Retina (tissue), 1 donor: ENCODE measurements at places on chromosomes 16 and 17.

DNA sequence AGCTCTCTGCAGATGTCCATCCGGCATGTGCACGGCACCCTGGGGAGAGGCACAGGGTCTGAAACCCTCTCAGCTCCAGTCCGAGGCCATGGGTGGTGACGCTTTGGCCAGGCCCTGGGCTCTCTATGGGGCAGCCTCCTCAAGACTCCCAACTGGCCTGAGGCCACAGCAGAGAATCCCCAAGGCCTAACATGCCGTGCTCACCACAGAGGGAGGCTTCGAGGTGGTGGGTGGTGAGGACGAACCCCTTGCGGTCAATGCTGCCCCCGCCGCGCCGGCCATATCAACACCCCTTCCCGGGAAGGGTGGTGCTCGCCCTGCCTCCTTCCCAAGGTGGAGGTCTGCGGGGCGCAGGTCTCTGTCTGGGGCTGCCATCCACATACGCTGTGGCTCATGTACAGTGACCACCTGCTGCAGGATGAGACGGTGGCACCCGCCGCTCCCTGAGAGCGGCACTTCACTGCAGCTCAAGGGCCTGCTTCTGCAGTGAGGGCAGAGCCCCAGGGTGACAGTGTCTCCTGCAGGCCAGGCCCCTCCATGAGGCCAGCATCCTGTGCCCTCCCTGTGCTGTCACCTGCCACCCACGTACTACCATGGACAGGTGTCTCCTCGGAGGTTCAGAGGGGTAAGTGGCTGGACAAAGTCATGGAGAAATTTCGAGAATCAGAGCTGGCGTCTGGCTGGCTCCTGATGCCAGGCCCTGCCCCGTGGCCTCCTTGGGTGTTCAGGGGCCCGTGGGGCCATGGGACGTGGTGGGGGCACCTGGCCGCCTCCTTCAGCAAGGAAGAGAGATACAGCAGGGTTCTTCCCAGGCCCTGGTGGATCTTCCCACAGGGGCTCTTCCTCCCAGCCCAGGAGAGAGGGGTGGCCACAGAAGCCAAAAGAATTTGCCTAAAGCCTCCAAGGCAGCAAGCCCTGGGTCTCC lies 54.6 kb upstream of the ACSF3 start:
- no peak for DNase-seq

- peak; percentile 99 for DNase-seq
Measured at GRCh38 chr16:1964506-1965395, at the start of gene RPS2. Gene RPS2, minus strand, starts transcription at chr16:1964826. Its CDS starts 201 bp downstream, at chr16:1964625.

DNA sequence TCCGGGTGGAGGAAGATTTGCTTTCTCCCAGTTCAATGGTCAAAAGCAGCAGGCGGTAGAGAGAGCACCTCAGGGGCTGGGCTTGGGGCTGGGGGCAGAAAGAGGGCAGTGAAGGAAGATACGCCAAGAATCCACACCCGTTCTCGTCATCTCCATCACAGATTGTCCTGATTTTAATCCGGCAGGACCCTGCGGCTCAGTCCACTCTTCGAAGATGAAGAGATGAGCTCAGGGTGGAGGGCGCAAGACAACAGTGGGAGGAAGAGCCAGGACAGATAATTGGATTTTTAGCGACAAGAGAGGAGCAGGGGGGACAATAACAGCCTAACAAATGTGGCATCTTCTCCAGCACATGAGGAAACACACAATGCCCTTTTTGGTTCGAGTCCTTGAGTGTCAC lies 165.9 kb downstream of the SDK2 start:
- DNase-seq = peak; percentile 53

DNA sequence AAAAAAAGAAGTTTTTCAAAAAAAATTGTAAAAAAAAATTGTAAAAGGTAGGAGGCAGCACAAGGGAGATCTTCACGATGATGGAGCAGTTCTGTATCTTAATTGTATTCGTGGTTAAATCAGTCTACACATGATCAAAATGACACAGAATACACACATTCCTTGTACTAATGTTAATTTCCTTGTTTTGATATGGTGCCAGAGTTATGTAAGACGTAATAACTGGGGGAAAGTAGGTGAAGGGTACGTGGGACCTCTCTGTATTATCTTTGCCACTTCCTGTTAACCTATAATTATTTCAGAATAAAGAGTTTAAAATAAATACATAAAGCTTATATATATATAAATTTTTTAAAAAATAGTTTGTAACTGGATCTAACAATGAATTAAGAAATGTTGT lies 36.8 kb downstream of the HELZ start:
- DNase-seq = no peak

GRCh38 chr17:15263206-15263579 lies 1.9 kb downstream of the PMP22 start:
- peak; percentile 71 for DNase-seq

GRCh38 chr16:65200857-65201256 lies 79.0 kb upstream of the CDH11 start:
- no peak for DNase-seq

DNA sequence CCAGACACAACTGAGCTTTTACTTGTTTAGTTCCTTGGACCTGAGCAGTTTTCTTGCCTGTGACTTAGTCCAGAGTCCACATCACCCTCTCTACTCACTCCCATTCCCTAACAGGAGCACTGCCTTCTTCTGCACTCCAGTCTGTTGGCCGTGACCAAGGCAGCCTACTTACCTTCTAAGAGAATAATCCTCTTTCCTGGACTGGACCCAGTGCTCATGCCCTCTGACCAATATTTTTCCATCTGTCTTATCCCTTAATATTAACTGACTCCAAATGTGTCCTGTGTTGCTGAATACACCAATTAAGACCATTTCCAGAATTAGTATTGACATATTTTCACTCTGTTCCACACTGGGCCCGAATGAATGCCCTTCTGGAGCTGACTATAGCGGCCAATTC lies 681.0 kb upstream of the KIF2B start:
- DNase-seq = no peak

DNA sequence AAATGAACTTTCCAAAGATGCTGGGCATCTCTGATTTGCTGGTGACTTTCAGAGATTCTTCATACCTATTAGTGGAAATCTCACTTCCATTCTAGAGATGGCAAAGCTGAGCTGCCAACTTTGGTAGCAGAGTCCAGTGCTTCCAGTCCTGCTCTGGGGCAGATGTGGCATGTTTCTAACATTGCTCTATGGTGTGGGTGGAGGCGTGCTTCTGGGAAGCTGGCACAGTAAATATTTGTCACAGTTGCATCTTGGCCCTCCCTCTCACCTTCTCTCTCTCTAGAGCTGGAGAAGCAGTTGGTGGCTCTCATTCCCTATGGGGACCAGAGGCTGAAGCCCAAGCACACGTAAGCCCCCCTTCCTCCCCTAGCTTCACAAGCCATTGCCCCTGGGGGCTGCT lies 1.9 kb downstream of the TMEM106A start:
- DNase-seq = no peak

GRCh38 chr16:278863-279366 lies 1.5 kb upstream of the ARHGDIG start:
- DNase-seq = no peak

GRCh38 chr17:12584727-12585126 lies 81.0 kb upstream of the MYOCD start:
- DNase-seq = no peak
